ENCODE measurements at places on chromosomes 16 and 17. TPM values are rescaled to one million over a fixed set of nuclear protein-coding genes. Genes with fewer than 3 reads are reported as not detected.

ZP2 gene
- not detected for total RNA-seq

SLC5A11 gene
- total RNA-seq: 1.2 TPM

ETV4 gene
- total RNA-seq: 6.8 TPM

CLEC3A gene
- total RNA-seq: not detected

DNA sequence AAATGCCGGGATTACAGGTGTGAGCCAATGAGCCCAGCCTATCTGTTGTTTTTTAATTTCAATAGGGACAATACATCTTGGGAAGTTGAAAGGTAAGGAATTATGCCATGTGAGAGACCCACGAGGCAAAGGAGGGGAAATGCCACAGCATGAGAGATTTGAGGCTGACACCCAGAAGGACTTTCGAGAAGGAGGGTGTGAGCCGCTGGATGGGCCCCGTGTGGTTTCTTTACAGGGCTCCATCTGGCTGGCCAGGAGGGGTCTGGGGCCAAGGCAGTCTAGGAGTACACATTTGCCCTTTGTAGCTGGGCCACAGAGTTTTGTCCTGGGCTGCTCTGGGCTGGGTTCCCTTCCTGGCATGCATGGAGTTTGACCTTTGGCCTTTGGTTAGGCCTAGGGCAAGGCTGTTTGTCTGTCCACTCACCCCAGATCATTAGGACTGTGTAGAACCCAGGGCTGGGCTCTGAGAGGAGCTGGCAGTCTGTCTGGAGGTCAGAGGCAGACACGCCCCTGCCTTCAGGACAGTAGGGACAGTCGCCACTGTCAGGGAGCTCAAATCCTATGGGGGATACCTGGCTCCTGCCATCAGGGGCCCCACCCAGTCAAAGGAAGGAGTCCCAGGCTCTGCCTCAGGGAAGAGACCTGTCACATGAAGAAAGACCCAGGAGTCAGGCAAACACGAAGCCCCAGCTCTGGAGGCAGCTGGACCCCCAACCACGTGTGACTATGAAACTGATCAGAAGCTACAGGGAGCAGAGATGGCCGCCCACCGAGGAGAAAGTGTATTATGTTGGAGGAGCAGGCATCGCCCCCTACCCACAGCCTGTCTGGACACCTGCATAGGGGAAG lies 24.2 kb upstream of the NXPH3 start:
- H3K27me3 ChIP-seq: no peaks in the 10 kb centered on the region
- H3K4me3 ChIP-seq: no peak overlapping the region
- no peak overlapping the region for H3K27ac ChIP-seq
- no peaks in the 10 kb centered on the region for H3K4me1 ChIP-seq

GRCh38 chr17:76491271-76492122 lies 9.7 kb downstream of the RHBDF2 start:
- H3K27ac ChIP-seq: no peak overlapping the region
- H3K4me1 ChIP-seq: no peaks in the 10 kb centered on the region
- H3K36me3 ChIP-seq: no peaks in the 10 kb centered on the region
- no peak overlapping the region for H3K4me3 ChIP-seq
- no peak for DNase-seq

DNA sequence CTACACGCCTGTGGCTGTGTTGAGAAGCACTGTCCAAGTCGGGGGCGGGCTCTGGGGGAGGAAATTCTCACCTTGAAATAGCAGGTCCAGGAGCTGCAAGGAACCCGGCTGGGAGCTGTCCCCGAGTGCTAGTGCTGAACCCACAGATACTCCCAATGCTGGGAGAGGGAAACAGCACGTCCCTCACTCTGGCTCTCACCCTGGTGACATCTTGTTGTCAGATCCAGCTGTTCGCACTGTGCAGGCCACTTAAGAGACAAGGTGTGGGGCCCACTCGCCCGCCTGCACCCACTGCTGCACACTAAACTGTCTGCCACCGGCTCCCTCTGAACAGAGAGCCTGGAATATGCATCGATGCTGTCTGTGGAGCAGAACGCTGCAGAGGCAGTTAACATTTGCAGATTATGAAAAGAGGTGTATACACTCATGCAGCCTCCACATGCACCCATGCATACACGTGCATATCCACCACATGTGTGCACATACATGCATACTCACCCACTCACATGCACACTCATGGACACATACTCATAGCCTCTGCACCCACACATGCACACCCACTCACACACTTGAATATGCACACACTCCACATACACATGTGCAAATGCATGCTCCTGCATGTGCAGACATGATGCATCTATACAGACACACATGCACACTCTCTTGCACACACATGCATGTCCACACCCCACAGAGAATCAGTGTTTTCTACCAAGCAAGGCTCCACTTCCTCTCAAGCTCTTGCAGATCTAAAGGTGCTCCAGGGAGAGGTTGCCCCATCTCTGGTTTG lies 42.0 kb downstream of the MGAT5B start:
- H3K27ac ChIP-seq: no peak overlapping the region
- H3K27me3 ChIP-seq: no peaks in the 10 kb centered on the region
- no peaks in the 10 kb centered on the region for H3K36me3 ChIP-seq
- peak; percentile 94 for DNase-seq
- no peaks in the 10 kb centered on the region for H3K4me1 ChIP-seq

- H3K27me3 ChIP-seq: no peaks in the 10 kb centered on the region
- peaks cover 3% of the 10 kb centered on the region for H3K36me3 ChIP-seq
Measured at GRCh38 chr17:19309701-19310100, 52.8 kb downstream of the B9D1 start.

DNA sequence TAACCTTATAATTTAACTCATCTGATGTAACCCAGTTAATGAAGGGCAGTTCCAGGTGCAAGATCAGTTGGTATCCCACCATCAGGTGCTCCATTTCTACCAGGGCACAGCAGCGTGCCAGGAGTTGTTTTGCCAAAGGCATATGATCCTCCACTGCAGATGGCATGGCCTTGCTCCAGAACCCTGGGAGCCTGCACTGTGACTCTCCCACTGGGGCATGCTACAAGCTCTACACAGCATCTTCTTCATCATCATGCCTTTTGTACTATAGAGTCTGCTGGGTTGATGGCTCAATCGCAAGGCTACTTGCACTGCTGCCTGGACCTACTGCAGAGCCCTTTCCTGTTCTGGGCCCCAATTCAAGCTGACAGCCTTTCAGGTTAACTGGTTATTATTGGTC lies 11.3 kb upstream of the MAPT start:
- no peaks in the 10 kb centered on the region for H3K27me3 ChIP-seq
- H3K4me1 ChIP-seq: no peaks in the 10 kb centered on the region
- no peak overlapping the region for H3K4me3 ChIP-seq
- H3K36me3 ChIP-seq: no peaks in the 10 kb centered on the region
- no peak for DNase-seq
- H3K27ac ChIP-seq: no peak overlapping the region

DNA sequence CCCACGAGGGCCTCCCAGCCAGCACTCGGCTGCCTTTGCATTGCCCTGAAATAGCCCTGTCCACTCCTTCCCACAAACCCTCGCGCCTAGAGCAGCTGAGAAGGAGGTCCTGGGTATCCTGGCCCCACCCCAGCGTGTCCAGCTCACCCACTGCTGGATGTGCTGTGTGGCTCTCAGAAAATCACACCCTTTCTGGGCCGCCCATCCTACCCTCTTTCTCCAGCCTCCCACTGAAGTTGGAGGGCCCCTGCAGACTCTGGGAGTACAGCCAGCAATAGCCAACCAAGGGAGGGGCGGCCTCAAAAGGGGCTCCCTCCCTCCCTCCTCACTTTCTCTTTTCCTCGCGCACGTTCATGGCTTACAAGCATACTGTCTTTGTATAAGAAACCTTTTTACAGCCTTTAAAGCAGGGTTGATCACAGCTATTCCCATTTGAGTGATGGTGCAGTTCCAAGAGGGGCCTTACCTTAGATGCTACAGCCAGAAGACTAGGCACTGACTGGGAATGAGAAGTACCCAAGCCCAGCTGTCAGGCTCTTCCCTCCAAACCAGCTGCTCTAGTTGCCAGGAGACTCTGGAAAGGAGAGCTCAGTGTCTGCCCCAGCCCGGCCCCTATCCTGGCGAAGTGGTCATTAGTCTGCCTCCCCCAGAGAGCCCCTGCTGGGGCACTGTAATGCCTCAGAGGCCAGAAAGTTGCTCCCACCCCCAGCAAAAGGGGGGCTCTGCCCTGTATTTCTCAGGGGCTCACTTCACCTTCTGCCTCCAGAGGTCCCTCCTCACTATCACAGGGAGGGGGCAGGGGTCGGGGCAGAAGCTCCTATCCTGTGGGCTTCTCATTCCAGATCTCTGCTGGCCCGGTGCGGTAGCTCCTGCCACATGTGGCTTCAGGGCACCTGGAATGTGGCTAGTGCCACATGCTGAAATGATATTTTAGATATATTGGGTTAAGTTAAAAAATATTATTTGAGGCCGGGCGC lies 38.1 kb downstream of the DCAKD start:
- no peaks in the 10 kb centered on the region for H3K4me1 ChIP-seq
- no peak overlapping the region for H3K27ac ChIP-seq
- H3K4me3 ChIP-seq: no peak overlapping the region
- DNase-seq: no peak

GRCh38 chr16:26087091-26087490 lies 395.3 kb downstream of the HS3ST4 start:
- H3K4me1 ChIP-seq: no peaks in the 10 kb centered on the region
- no peak overlapping the region for H3K27ac ChIP-seq
- H3K4me3 ChIP-seq: no peak overlapping the region
- no peaks in the 10 kb centered on the region for H3K27me3 ChIP-seq
- H3K36me3 ChIP-seq: no peaks in the 10 kb centered on the region

GRCh38 chr17:4234401-4234800 lies 29.4 kb downstream of the ANKFY1 start:
- H3K27me3 ChIP-seq: no peaks in the 10 kb centered on the region
- H3K27ac ChIP-seq: no peak overlapping the region
- peaks cover 6% of the 10 kb centered on the region for H3K4me1 ChIP-seq
- DNase-seq: no peak

DNA sequence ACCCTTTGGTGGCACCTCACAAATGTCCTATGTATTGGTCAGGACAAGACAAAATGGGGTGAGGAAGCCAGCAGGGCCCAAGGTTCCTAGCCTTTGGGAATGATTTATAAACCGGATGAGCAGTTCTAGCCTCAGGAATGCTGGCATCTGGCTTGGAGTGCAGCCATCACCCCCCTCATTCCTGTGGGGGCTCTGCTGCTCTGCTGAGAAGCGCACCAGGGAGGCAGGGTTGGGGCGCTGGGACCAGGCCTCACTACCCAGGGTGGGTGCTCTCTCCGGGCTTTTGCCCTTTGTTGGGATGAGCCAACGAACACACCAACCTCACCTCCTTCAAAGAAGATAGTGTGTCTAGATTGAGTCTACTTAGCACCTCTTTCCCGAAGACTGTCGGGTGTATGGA lies 39.2 kb downstream of the TMEM11 start:
- no peak overlapping the region for H3K4me3 ChIP-seq
- no peaks in the 10 kb centered on the region for H3K36me3 ChIP-seq
- peak overlapping the region; percentile 28 for H3K27ac ChIP-seq
- DNase-seq: no peak

GRCh38 chr16:47150067-47150466 lies 6.3 kb upstream of the NETO2 start:
- H3K4me3 ChIP-seq: no peak overlapping the region
- H3K27me3 ChIP-seq: no peaks in the 10 kb centered on the region
- H3K27ac ChIP-seq: no peak overlapping the region
- DNase-seq: no peak
- no peaks in the 10 kb centered on the region for H3K4me1 ChIP-seq

DNA sequence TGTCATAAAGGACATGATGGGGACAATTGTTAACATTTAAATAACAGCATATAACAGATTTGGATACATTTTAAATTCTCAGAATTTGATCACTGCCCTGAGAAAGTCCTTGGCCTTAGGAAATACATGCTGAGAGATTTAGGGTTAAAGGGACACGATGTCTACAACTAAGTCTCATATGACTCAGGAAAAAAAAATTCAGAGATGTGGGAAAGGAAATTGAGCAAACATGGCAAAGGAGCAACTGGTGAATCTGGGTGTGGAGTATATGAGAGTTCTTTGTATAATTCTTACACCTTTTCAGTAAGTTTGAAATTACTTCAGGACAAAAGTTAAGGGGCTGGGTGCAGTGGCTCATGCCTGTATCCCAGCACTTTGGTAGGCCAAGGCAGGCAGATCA lies 18.2 kb downstream of the MPP3 start:
- H3K27ac ChIP-seq: no peak overlapping the region
- no peak for DNase-seq
- H3K4me1 ChIP-seq: no peaks in the 10 kb centered on the region
- no peaks in the 10 kb centered on the region for H3K27me3 ChIP-seq
